Stimulated activated CD8-positive, alpha-beta memory T cell treated with anti-CD3 and anti-CD28 coated beads, Interleukin-2, amount 100 ng/mL, for 48 hours (primary cell): ENCODE measurements at places on chromosomes 6 and 20.

DNA sequence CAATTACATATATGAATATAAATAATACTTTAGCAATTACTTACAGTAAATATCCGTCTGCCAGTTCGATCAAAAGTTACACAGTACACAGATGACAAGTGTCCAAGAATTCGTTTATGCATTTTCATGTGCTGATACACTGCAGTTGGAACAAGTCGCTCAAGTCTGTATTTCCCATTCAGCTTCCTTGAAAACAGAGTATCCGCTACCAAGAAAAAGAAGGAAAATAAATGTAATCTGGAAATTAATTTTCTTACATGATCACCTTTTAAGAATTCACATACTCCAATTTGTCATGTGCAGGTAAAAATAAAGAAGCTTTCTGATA is 35.3 kb downstream of the PHIP start:
- no peak for DNase-seq

DNA sequence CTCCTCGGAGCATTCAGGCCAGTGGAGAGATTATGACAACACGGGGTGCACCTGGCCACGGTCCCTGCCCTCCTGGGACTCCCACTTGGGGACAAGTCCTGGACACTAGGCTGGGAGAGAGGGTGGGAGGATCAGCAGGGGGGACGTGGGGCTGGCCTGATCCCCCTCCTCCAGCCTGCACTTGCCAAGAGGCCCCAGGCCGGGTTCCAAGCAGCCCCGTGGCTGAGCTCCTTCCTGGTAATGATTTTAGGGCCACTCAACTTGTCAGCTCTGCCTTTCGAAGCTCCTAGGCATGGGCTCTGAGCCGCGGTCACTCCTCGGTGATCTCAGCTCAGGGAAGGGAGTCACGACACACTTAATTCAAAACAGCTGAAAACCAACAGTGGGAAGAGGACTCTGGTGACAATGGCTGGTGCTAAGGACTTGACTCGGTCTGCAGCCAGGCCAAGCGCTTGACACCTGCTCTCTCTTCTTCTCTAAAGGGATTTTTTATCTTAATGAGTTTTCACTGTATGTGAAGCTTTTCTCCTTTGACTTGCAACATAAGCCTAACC is 161.7 kb downstream of the BMP7 start:
- no peak for DNase-seq

DNA sequence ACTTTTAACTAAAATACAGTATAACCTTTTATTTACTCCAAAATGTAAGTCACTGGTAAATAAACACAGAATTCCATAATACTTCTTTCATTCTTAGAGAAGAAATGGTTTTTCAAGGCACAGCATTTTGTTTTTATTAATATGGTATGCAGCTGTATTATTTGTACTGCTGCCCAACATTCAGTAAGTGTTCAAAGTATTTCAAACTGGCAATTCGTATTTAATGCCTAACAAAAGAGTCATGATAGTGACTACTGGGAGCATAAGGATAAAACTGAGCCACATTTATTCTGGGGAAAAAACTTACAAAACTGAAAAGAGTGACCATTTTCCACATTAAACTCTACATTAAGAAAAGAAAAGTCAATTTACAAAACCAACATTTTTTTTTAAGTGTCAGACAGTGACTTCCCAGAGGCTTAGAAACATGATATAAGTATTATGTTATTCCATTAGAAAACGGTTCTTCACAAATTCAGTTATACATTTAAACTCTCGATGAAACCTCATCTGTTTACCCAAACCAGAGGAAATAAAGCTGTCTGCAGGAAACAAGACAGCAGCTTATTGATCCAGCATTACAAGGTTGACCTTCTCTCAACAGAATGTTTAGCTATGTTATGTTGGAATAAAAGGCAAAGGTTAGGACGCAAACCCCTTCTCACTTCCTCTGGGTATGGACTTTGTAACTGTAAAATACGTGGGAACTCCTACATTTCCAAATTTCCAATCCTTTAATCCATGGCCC is 24.3 kb downstream of the EPB41L2 start:
- DNase-seq: no peak

GRCh38 chr20:17928633-17929311 is 39.8 kb downstream of the SNX5 start:
- no peak for DNase-seq

- no peak for DNase-seq
Observed at GRCh38 chr6:12578751-12579150, 137.8 kb upstream of the PHACTR1 start.

- no peak for DNase-seq
Observed at GRCh38 chr20:11274141-11274594, 600.4 kb upstream of the JAG1 start.

GRCh38 chr6:52454556-52454955 is 34.4 kb downstream of the EFHC1 start:
- no peak for DNase-seq

DNA sequence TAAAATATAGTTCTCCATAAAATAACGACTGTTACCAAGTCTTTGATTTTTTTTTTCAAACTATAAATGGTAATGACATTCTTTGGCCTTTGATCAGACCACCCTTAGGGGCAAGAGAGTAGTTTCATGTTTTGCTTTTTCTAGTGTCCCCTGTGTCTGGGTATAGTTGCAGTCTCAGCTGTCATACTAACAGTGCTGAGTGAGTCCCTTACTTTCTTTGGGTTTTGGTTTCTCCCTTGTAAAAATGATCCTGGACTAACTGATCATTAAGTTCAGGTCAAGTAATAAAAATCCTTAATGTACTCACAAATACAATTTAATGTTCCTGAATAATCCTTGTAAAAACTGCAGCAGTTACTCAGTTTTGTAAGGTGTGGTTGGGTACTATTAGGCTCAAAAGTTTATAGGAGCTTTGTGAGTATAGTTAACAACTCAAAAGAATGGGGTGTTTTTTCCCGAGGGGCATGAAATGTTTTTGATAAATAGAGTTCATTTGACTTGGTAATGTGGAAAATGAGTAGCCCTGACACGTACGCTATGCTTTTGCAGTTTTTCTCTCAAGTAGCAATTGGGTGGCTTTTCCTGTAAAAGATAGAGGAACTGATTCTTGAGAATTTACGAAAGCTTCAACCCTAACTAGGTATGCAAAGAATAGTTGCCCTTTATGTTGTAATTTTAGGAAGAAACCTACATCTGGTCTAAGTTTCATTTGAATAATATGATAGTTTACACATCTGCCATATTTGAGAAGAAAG is 6.2 kb downstream of the PTPN1 start:
- no peak for DNase-seq

DNA sequence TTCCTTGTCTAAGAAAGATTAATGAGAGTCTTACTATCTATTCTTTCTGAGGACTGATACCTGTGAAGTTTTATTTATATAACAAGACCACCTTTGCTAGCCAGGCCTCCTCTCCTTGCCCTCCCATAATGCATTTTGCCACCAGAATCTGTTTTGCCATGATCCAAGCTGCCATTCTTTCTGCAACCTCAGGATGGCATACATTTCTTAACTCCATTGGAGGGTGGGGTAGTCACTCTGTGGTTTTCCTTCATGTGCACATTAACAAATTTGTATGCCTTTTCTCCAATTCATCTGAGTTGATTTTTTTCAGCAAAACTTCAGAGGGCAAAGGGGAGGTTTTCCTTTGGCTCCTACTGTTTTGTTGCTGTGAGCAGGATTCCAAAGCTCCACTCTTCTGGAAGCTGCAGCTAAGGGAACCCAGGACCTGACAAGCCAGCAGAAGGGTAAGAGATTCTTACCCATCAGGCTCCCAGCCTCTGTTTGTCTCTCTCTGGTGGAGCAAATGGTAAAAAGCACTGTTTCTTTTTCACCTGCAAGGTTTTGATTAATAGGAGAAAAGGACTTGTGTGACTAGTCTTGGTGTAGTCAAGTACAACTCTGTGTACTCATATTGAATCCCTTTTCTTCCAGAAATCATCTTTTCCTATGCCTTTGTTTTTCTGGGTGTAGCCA is 26.2 kb upstream of the ENPP4 start:
- DNase-seq: no peak

- no peak for DNase-seq
Observed at GRCh38 chr20:41992481-41992880, 374.3 kb upstream of the CHD6 start.

DNA sequence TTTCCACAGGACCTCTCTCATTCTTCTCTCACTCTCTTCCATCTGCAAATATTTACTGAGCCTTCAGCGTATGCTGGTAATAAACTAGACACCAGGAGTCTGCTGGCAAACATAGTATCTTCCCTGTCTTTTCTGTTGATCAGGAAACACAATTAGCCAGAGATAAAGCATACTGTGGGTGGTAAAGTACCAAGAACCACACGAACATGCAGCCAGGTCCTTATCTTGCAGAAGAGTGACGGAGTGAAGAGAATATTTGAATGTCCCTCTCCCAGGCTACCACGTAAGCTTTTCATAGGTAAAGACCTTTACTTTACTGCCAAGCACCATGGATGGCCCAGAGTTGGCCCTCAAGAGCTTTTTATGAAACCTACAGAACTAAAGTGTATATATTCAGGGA is 13.3 kb downstream of the FHL5 start:
- no peak for DNase-seq

DNA sequence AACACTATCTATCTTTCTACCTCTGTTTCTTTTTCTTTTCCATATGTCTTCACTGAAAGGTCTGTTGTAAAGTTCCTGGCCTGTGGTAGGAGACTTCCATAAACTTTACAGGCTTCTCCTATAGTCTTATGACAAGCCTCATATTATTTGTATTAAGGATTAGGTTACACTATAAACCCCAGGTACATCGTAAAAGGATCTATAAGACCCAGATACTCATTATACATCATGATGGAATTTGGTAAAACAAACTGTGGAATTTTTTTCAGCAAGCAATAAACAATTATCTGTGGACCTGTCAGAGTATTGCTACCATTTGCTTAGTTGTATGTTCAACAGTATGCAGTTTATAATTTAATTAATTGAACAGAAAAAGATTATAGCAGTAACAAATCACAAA is 55.5 kb downstream of the RFX6 start:
- no peak for DNase-seq

DNA sequence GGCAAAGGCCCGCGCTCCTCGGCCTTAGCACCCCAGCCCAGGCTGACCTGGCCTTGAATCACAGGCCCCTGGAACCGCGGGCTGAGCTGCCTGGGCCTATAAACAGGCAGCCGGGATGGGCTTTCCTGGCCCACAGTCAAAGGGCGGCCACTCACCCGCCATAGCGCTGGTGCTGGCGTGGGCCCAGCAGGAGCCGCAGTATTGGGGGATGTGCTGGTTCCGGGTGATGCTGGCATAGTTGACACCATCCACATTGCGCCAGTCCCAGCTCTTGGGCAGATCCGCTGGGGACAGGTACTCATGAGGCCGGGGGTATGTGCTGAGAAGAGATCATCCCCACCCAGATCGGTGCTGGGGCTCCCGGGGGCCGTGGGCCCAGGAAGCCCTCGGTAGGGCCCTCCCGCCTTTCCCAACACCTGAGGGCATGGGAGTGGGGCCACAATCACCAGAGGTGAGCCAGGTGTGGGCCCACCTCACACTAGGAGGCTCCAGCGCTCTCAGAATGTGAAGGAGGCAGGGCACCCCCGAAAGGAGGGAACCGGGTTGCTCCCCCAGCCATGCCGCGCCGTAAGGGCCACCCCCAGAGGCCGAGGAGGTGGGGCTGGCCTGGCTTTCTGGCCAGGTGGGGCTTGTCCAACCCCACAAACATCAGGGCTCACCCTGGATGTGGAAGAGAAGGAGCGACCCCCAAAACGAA is 739 bp downstream of the CTSZ start:
- DNase-seq: no peak

GRCh38 chr20:768426-768978 is at the start of gene SLC52A3:
TSS of gene SLC52A3 (minus strand) at chr20:768500. CDS start at chr20:765774, 2,726 bp downstream.
- DNase-seq: no peak

GRCh38 chr20:6067763-6068318 is 14.0 kb upstream of the LRRN4 start:
- no peak for DNase-seq

DNA sequence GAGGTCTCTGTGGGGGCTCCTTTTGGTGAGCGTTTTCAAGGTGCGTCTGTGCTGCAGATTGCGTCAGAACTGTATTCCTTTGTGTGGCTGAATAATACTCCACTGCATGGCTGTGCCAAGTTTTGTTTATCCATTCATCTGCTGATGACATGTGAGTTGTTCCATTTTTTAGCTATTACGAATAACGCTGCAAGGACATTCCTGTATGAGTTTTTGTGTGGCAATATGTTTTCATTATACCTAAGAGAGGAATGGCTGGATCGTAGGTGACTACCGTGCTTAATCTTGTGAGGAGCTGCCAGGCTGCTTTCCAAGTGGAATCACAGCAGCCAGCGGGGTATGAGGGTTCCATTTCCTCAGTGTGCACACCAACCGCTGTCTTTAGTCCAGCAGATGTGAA is 1.1 kb upstream of the DACT2 start:
- DNase-seq: no peak

- DNase-seq: no peak
Observed at GRCh38 chr6:142952614-142953013, 7.6 kb upstream of the HIVEP2 start.

DNA sequence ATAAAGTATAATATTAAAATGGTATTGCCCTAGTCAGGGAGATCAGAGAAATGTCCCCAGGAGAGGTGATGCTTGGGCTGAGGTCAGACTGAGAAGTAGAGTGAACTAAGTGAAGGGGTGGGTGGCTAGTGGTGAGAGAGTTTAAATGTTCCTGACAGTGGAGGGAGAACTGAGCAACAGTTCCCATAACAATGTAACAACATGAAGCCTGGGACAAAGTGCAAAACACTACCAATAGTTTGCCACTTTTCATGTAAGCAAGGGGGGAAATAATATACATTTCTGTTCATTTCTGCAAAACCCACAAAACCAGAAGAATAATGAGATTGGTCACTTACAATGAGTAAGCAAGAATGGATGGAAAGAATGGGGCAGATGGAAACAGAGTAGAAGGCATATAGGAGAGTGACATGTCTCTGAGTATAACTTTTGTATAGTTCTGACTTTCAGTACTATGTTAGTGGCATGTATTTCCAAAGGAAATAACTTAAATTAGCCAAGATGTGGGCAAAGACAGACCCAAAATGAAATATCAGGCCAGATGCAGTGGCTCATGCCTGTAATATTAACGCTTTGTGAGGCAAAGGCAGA is 13.3 kb upstream of the FAXC start:
- DNase-seq: no peak

GRCh38 chr6:12804952-12805645 is 88.5 kb downstream of the PHACTR1 start:
- no peak for DNase-seq

- no peak for DNase-seq
Observed at GRCh38 chr6:168666170-168666569, 225.2 kb downstream of the SMOC2 start.

GRCh38 chr20:5000263-5001173 is 792 bp downstream of the SLC23A2 start:
- DNase-seq: no peak

DNA sequence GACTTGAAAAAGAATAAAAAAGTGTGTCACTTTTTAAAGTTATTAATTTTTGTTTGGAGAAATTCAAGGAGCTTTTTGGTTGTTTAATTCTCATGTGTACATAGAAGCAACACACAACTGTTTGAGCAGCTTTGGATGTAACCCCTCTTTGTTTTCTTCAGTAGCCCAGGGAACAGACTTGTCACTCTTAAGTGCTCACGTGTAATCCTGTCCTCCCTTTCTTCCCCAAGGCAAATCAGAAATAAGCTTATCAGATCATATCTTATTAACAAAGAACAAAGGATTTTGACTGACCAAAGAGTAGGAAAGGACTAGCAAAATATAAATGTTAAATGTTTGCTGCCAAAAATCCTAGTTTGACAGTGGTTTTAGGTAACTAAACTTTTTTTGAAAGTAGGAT is 7.3 kb upstream of the FLRT3 start:
- no peak for DNase-seq
